ENCODE measurements at places on chromosomes 13 and 19.

DNA sequence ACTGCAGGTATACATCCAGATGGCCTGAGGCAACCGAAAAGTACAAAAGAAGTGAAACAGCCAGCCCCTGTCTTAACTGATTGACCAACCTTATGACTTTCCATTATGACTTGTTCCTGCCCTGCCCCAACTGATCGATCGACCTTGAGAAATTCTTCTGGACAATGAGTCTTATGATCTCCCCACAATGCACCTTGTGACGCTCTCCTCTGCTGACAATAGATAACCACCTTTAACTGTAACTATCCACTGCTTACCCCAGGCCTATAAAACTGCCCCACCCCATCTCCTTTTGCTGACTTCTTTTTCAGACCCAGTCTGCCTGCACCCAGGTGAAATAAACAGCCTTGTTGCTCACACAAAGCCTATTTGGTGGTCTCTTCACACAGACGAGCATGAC lies 11.2 kb downstream of the ZNF83 start:
- DNase-seq, result no peak

GRCh38 chr19:29337029-29337428 lies 124.1 kb upstream of the UQCRFS1 start:
- no peak for DNase-seq

- DNase-seq, result no peak
Measured at GRCh38 chr13:110138700-110139036, 168.3 kb downstream of the COL4A1 start.

DNA sequence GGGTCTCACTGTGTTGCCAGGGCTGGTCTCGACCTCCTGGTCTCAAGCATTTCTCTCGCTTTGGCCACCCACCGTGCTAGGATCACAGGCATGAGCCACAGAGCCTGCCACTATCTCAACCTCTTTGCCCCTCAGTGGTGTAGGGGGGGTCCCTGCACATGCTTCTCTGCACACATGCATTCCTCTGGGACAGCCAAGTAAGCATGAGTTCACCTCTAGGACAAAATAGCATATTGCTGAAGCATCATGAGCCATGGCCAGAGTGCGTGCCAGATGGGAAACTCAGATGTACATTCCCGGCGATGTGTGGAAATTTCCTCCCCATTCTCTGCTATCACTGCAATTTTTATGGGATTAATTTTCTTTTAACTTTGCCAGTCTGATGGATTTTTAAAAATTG lies 23.1 kb downstream of the CHAF1A start:
- no peak for DNase-seq

DNA sequence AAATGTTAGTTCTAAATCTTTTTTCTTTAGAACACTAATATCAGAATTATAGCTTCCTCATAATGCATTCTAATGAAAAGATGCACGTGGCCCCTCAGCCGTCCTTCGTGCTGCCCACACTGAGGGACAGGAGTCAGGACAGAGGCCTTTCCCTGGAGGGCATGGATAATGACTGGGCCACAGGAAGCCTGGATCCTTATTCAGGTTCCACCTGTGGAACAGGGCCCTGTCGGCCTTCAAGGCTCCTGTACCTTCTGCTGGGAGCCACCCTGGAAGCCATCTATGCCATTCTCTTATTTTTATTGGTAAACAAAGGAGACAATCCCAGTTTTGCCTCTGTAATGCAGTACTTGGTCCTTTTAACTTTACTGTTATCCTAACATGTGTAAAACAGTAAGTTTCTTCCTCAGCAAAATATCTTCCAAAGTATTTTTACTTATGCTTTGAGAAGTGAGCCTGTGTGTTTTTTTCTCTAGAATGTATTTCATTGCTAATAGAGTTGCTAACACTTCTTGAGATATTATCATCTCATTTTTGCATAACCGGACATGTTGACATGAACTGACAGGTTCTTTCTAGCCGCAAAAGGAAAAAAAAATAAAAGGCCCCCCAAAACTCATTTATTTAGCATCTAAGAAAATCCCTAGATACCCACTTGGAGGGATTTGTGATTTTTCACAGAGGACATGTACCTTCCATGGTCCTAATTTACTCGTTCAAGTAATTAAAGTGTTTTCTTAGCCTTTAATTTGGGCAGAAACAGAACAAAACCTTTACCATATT lies 6.0 kb downstream of the GPR183 start:
- DNase-seq, result no peak

- no peak for DNase-seq
Measured at GRCh38 chr19:58555920-58556621, 1.2 kb upstream of the CHMP2A start.

DNA sequence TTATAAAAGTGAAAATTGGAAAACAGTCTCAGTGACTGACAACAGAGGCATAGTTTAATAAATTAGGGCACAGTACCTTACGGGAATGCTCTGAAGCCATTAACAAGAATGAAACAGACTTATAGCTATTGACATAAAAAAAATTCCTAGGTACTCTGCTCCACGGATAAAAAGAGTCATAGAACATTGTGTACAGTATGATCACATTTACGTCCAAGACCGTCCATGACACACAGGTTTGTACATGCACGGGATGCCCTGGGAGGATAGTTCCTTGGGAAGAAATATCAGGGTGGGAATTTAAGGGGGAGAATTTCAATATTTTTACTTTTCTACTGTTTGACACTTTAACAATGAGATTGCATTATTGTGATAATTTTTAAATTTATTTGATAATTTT lies 24.9 kb upstream of the CAMSAP3 start:
- no peak for DNase-seq

- no peak for DNase-seq
Measured at GRCh38 chr13:28544026-28544425, 49.1 kb upstream of the FLT1 start.

DNA sequence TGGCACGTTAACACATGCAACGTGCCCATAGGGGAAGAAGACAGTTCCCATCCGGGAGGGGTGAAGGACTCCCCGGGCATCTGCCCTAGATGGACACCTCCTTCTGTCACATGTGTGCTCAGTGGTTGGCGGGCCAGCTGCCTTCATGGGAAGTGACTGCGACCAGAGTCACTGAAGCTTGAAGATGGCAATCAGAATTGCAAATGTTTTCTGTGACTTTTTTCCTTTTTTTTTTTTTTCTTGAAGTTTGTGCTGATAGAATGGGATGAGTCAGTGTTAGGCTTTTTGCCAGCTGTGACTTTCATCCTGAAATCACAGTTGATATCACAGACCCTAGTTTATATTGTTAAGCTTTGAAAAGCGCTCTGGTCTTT lies 109.2 kb upstream of the MCF2L start:
- DNase-seq, result no peak

GRCh38 chr19:28400953-28401671 lies 811.8 kb downstream of the UQCRFS1 start:
- DNase-seq, result no peak

DNA sequence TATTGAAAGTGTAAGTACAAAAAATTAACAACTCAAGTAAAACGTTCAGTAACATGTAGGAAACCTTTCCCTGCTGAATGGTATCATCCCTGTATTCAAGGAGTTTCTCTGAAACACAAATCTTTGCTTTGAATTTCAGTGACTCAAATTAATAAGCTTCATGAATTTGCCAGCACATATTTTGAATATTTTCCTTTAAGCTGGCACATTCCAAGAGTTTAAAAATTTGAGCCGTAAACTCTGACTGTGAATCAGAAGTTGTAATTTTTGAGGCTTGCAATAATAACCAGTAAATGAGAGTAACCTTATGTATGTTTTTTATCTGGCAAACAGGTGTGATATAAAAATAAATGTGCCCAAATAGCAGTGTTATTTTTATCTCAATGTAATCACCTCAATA lies 1722.6 kb upstream of the PRR20A start:
- DNase-seq, result no peak

DNA sequence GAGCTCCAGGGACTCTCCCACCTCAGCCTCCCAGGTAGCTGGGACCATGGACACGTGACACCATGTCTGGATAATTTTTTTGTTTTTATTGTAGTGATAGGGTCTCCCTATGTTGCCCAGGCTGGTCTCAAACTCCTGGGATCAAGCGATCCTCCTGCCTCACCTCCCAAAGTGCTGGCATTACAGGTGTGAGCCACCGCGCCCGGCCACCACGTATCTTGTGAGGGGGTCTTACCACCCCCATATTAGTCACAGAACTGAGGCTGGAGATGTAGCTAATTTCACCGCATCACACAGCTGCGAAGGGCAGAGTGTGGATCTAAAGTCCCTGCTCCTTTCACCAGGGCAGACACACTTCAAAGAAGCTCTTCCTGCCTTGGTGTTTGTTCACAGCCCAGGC lies 211.8 kb upstream of the SOX1 start:
- no peak for DNase-seq

- no peak for DNase-seq
Measured at GRCh38 chr13:105969761-105970160, 565.7 kb downstream of the EFNB2 start.

DNA sequence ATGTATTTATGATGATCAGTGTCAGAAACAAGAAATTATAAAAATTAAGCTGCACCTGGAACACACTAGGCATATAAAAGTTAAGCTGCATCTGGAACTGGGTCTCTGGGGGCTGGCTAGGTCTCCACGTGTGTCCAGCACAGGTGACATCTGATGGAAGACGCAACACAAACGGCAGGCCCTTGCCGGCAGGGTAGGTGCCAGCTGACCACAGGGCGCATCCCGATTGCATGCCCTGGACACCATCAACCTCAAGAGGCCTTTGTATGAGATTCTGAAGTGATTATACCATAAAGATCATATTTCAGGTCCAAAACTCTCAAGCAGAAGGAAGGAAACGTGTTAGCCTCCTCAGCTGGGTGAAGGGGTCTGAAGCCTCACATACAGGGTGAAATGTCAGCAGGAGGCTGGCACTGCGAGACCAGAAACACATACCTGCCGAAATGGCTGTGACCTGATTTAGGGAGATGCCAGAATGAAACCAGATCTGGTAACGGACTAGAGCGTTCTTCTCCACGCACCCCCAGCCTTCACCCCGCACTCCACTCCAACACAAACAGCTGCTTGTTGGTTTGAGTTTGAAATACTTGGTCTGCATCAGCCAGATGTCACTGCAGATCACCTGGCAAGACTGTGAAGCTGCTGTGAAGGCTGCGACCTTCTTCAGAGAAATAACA lies 37.3 kb downstream of the COL4A1 start:
- no peak for DNase-seq

DNA sequence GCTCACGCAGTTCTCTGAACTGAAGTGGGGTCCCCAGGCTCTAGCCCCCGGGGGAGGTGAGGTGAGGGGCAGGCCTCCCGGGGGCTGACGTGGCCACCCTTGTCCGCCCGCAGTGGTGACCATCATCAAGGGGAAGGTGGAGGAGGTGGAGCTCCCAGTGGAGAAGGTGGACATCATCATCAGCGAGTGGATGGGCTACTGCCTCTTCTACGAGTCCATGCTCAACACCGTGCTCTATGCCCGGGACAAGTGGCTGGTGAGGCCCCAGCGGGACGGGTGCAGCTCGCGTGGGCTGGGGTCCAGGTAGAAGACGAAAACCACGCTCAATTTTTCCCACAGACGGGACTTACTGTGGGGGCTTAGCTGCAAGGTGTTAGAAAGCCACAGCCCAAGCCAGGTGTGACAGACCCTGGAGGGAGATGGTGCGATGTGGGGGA lies 5.6 kb upstream of the ADM5 start:
- no peak for DNase-seq

DNA sequence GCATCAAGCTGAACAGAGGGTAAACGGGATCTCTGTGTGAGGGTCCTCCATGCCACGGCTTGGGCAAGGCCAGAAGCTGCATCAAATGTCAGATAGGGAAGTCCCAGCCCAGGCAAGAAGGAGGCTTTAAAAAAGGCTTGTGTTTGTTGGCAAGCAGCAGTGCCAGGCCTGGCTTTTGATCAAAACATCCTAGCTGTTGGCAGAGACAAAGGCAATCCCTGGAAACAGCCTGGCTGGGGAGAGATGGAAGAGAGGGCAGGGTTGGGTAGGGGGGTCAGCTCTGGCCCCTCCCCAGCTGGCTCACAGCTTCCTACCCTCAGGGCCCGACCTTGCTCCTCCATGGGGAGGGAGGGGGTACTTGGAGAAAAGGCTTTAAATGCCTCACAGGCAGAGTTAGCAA lies 61.8 kb upstream of the KCTD15 start:
- no peak for DNase-seq

GRCh38 chr13:94312511-94313216 lies 166.8 kb downstream of the DCT start:
- no peak for DNase-seq

DNA sequence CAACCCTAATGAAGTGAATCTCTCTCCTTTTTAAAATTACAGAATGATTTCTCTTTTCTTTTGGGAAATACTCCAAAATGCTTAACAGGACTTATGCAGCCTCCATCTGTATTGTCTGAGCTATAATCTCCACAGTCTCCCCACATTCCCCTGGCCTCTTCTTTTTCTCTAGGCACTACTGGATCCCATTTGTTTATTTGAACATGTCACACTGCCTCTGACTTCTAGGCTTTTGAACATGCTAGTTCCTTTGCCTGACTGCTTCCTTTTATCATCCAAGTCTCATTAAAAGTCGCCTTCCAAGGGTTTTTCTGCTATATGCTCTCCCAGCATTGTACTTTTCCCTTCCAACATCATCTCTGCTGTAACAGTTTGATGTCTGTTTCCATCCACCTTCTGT lies 548.7 kb downstream of the PCDH9 start:
- no peak for DNase-seq

GRCh38 chr19:33953023-33953422 lies 156.4 kb downstream of the KCTD15 start:
- DNase-seq, result no peak

- no peak for DNase-seq
Measured at GRCh38 chr19:15072930-15073647, 8.9 kb upstream of the OR1I1 start.

DNA sequence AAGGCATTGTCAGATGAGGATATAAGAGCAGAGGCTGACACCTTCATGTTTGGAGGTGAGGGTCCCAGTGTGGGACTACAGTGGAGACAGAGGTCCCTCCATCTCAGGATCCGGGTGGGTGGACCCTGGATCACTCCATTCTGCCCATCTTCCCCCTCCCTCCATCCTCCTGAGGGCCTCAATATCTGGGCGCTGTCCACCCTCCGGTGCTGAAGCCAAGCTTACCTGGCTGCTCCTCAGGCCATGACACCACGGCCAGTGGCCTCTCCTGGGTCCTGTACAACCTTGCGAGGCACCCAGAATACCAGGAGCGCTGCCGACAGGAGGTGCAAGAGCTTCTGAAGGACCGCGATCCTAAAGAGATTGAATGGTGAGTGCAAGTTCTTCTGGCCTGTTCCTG lies 11.9 kb downstream of the CYP4F12 start:
- no peak for DNase-seq

DNA sequence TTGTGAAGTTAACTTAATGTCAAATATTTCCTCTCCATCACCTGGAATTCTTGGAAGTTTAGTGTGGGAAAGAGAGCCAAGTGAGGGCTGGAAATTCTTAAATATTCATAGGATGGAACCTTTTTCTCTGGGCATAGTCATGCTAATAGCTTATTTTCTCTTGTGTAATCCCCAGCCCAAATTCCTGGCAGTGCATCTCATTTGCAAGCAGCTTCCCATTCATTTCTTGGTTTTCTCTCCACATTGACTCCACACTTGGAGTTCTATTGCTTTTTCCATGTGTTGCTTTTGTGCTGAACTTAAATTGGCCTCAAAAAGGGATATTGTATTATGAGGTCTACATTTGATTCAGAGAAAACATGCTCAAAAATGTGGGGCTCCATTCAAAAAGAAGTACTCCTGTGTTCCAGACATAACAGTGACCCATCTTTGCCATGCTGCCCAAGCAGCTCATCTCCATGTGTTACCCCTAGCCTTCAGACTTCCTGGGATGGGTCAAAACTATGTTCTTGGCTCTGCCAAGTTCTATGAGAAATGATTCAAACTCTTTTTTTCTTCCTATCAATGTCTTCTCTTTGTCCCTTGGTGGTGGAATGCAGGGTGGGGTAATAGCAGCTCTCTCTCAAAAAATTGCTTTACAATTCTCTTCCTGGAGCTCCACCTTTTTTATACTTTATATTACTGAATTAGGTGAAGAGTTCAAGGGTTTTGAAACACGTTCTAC lies 2471.5 kb downstream of the PCDH9 start:
- no peak for DNase-seq

Data from activated CD4-positive, alpha-beta T cell treated with anti-CD3 and anti-CD28 coated beads, Interleukin-2, amount 50 U/mL, for 4 hours (primary cell).